Astrocyte of the cerebellum (primary cell): ENCODE measurements at places on chromosomes 1 and 21.

DNA sequence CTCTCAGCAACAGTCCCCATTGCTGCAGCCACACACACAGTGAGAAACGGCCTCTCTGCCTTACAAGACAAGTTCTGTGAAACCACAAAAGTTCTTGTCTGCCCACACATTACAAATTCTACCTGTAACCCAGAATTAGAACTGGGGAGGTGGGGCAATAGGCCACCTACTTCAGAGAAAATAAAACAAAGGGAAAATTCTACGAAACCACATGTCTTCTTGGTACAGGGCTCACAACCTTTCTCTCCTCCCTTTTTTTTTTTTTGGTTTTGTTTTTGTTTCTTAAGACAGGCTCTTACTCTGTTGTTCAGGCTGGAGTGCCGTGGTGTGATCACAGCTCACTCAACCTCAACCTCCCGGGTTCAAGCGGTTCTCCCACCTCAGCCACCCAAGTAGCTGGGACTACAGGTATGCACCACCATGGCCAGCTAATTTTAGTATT is 30.2 kb downstream of the LPAR3 start:
- no peak for DNase-seq

DNA sequence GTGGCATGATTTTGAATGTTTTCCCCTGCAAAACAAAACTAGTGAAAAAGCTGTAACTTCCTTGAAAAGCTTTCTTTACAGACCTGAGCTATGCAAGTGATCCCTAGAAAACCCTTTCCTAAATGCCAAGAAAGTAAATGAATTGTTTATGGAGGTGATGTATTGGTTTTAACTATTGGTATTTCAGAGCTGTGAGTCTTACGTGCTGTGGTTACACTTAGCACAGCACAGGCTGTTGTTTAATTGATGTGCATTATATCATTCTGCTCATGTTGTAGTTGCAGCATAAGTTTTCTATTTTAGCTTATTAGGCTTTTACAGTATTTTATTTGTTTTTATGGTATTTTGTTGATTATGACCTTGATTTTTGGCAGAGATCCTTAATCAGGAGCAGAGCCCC is 74.1 kb upstream of the DYNLT5 start:
- DNase-seq, result no peak

DNA sequence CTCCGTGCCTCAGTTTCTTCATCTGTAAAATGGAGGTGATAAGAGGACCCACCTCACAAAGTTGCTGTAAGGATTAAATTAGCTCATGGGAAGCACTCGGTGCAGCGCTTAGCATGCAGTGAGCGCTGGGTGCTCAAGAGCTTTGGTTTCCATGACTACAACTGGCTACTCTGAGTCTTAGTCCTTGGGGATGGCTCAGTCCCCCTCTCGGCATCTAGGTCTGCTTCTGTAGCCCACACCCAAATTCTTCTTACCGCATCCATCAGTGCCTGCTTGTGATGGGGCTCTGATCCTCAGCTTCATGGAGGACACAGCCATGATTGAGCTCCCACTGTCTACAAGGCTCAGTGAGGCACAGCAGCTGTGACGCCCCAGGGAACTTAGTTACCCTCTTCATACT is 159.0 kb downstream of the ACTL8 start:
- no peak for DNase-seq

GRCh38 chr1:236204656-236205055 is 62.3 kb downstream of the GPR137B start:
- no peak for DNase-seq

- DNase-seq, result no peak
These were observed 24.8 kb upstream of the MYOCOS start for GRCh38 chr1:171597203-171597602.

DNA sequence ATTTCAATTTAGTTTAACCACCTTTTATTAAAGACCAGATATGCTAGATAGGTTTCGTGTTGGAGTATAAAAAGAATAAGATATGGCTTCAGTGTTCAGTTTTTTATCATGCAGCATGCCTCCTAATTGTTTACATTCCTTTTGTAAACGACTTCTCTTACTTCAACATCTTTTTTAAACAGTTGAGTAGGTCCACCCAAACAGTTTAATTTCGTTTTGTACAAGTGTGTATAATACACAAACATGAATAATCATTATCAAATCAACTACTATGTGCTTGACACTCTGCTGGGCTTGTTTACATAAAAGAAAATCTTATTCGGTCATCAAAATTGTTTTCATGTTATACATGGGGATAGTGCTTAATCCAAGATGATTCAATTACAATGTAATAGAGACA is 906.3 kb upstream of the ADGRL4 start:
- no peak for DNase-seq

DNA sequence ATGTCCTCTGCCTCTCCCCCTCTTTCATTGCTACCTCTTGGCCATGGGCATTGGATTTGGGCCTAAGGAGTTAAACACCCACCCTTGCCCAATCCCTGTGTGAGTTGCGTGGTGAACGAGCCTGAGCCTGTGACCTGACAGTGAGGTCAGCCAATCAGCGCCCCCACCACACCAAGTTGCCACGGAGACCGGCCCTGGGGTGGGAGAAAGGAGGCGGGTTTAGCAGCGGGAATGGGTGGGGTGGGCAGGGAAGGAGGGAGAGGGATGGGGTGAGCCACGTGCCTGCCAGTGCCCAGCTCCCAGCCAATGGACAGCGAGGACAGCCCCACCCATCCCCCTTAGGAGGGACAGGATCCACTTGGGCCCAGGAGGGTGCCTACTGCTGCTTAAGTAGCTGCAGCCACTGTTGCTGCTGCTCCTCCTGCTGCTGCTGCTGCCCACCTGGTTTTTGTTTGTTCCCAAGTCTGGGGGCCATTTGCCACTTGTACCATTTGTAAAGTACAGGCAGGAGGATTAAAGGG is 9.5 kb downstream of the ZBTB7B start:
- no peak for DNase-seq
